MG63 (cell line): ENCODE measurements at places on chromosomes 12 and 14. TPM values are rescaled to one million over a fixed set of nuclear protein-coding genes. Genes with fewer than 3 reads are reported as not detected.

- no peak for DNase-seq
Measured at GRCh38 chr12:3436461-3437065, 54.4 kb upstream of the PRMT8 start.

- DNase-seq = no peak
Measured at GRCh38 chr12:122327494-122328385, 61.4 kb upstream of the VPS33A start.

DNA sequence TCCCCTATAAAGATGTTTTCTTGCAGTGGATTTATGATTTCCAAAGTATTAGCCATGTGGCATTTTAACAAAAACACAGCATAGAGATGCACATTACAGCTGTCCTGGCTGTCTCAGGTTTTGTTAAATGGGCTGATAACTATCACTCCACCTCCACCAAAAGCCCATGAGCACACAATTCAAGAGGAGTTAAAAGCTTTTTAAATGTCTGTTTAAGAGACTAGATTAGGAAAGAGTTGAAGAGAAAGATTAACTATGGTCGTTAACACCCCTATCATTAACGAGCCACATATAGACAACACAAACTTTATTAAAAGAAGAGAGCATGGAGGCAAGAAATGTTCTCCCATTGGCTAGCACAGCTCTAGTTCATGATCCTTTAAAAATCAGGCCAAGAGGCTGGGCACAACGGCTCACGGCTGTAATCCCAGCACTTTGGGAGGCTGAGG, 14.5 kb downstream of the CBX5 start:
- no peak for DNase-seq

GRCh38 chr14:58465421-58465820, 37.9 kb downstream of the KIAA0586 start:
- no peak for DNase-seq

DNA sequence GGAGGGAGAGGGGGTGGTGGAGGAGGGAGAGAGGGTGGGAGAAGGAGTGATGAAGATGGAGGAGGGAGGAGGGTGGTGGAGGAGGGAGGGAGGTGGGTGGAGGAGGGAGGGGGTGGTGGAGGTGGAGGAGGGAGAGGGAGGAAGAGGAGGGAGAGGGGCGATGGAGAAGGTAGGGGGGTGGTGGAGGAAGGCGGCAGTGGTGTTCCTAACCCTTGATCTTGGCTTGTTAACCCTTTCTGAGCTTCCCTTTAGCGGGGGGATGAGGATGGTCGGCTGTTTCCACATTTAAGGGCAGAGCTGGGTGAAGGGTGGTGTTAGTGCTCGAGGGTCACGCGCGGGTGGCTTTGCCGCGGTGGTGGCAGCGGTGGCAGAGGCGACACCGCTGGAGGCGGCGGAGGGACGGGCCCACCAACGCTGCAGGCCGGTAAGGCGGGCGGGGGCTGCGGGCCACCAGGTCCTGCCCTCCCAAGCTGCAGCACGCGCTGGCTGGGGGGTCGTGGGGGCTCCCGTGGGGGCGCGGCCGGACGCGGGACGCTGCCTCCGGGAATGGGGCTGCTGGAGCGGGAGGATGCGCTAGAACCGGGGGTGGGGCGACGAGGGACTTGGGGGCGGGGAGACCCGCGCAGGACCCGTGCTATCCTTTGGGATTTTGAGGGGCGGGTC, 156.3 kb downstream of the PTPN11 start:
- no peak for DNase-seq

DNA sequence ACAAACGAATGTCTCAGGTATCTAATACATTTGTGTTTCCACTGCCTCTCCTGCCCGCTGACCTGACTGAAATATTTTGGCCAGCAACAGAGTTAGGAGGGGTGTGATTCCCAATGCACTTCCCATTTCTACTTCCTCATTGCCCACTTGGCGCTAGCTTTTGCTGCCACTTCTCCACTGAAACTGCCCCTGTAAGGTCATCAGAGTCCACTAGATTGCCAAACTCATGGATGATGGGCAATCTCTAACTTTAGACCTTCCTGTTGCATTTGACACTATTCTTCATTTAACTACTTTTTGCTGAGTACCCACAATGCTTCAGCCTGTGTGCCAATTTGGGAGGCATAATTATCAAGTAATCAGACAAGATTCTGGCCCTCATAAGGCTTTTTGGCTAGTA, 40.8 kb downstream of the GPR65 start:
- DNase-seq = no peak

GRCh38 chr14:63857466-63858030, 4.7 kb downstream of the SYNE2 start:
- DNase-seq = no peak

DNA sequence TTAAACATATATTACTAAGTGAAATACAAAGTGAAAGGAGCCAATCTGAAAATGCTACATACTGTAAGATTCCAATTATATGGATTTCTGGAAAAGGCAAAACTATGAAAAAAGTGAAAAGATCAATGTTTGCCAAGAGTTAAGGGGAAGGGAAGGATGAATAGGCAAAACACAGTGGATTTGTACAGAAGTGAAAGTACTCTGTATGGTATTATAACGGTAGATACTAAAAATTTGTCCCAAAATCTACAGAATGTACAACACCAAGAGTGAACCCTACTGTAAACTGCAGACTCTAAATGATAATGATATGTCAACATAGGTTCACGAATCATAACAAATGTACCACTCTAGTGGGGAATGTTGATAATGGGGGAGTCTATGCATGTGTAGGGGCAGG, 17.8 kb downstream of the EEA1 start:
- no peak for DNase-seq

- no peak for DNase-seq
Measured at GRCh38 chr12:96172981-96173380, 21.2 kb upstream of the ELK3 start.

Gene COX8C
- not detected in 2 replicates for total RNA-seq
